ENCODE measurements at places on chromosomes 4 and X. TPM values are rescaled to one million over a fixed set of nuclear protein-coding genes. Genes with fewer than 3 reads are reported as not detected.
A peak's percentile ranks its signal among the peaks of the same experiment; 100 is the strongest.

DNA sequence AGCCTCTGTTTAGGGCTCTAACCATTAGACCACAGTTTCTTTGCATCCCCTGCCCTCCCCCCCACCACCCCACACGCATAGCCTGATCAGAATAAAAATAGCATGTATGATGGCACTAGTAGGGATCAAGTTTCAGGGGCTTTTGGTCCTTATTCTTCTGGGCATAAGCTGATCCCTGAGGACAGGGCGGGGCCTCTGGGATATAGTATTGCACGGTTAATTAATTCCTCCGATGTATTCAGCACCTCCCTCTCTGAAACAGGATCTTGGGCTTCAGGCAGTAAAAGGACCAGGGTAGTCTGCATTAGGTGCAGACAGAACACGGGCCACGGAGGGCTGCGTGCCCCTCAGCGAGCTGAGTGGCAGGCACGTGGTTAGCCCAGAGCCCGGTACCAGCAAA, 57.1 kb downstream of the ELF4 start:
- no peaks in the 10 kb centered on the region for H3K36me3 ChIP-seq
- H3K27me3 ChIP-seq: no peaks in the 10 kb centered on the region
- no peak overlapping the region for H3K4me3 ChIP-seq
- no peak for DNase-seq
- no peak overlapping the region for H3K27ac ChIP-seq

DNA sequence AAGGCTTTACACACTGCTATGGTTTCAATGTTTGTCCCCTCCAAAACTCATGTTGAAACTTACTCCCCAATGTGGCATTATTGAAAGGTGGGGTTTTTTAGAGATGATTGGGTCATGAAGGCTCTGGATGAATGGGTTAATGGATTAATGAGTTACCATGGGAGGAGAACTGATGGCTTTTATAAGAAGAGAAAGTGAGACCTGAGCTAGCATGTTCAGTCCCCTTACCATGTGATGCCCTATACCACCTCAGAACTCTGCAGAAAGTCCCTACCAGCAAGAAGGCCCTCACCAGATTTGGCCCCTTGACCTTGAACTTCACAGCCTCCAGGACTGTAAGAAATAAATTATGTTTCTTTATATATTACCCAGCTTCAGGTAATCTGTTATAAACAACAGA, 68.9 kb upstream of the CAPN6 start:
- no peak overlapping the region for H3K27ac ChIP-seq
- H3K4me1 ChIP-seq: no peaks in the 10 kb centered on the region
- H3K27me3 ChIP-seq: peaks cover 16% of the 10 kb centered on the region
- H3K36me3 ChIP-seq: no peaks in the 10 kb centered on the region
- DNase-seq: no peak
- H3K4me3 ChIP-seq: no peak overlapping the region

DNA sequence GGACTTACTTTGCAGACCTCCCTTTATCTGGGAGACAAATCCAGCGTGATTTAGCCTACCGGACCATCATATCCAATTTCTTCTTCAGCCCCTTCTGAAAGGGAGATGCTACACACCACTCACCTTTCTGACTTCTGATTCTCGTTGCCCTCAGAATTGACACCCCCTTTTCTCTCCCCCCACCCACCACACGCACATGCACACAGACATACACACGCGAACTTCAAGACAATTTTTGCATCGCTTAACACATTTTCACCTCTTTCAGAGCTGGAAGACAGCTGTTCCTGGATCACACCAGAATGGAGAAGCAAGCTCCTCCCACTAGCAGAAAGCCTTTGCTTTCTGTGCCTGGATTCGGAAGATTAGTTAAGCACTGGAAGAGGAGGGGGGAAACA, 1.0 kb upstream of the SNCA start:
- DNase-seq: no peak
- H3K4me3 ChIP-seq: peak overlapping the region; percentile 89
- no peak overlapping the region for H3K27ac ChIP-seq
- peaks cover 18% of the 10 kb centered on the region for H3K4me1 ChIP-seq

DNA sequence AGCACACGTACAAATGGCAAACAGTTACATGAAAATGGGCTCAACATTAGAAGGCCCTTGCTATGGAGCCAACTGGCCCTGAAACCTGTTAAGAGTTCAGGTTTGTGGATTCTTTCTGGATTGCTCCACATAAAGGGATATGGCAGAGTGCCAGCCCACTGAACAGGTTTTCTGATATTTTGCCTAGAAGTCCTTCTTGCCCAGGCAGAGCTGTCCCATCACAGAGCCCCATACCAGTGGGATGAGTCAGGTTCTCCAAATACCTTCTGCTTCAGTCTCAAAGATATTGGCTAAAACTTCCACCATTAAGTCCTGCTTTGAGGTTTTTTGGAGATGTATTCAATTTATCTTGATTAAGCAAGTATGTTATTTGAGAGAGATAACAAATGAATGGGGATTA, 146.8 kb upstream of the IL1RAPL2 start:
- no peaks in the 10 kb centered on the region for H3K4me1 ChIP-seq
- no peak for DNase-seq
- H3K27me3 ChIP-seq: no peaks in the 10 kb centered on the region

DNA sequence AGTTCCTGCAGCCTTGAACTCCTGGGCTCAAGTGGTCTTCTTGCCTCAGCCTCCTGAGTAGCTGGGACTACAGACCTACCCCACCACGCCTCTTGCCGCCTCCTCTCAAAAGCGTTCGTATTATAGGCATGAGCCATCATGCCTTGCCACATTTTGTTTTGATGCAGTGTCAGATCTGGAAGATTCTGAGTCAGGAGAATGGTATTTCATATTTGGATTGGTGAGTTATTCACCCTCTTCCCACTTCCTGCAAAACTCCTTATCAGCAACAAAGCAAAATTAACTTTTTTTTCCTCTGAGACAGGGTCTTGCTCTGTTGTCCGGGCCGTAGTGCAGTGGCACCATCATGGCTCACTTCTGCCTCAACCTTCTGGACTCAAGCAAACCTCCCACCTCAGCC, 29.6 kb downstream of the REST start:
- no peak overlapping the region for H3K4me3 ChIP-seq
- H3K27me3 ChIP-seq: no peaks in the 10 kb centered on the region
- H3K27ac ChIP-seq: peak overlapping the region; percentile 34
- peaks cover 4% of the 10 kb centered on the region for H3K36me3 ChIP-seq
- peaks cover 6% of the 10 kb centered on the region for H3K4me1 ChIP-seq
- DNase-seq: no peak

DNA sequence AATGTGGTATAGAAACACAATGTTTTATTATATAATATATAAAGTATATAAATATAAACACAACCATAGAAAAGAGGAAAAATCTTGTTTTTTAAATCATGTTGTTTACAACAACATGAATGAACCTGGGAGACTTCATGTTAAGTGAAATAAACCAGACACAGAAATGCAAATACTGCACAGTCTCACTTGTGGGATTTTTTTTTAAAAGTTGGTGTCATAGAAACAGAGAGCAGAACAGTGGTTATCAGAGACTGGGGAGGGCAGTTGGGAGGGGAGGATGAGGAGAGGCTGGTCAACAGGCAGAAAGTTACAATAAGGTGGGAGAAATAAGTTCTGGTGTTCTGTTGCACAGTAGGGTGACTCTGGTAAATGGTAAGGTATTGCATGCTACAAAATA, 57.1 kb downstream of the FREM3 start:
- no peak for DNase-seq
- H3K27me3 ChIP-seq: no peaks in the 10 kb centered on the region
- H3K4me3 ChIP-seq: no peak overlapping the region
- H3K4me1 ChIP-seq: no peaks in the 10 kb centered on the region
- H3K27ac ChIP-seq: no peak overlapping the region
- H3K36me3 ChIP-seq: peaks cover under 1% of the 10 kb centered on the region

Gene GPM6B
- total RNA-seq: not detected

GRCh38 chrX:112734290-112734689, 54.6 kb upstream of the LHFPL1 start:
- H3K4me3 ChIP-seq: no peak overlapping the region
- peaks cover 2% of the 10 kb centered on the region for H3K36me3 ChIP-seq
- H3K27me3 ChIP-seq: peaks cover 2% of the 10 kb centered on the region
- DNase-seq: no peak
- H3K4me1 ChIP-seq: peaks cover 4% of the 10 kb centered on the region

GRCh38 chrX:9539605-9540387, 74.9 kb downstream of the TBL1X start:
- H3K36me3 ChIP-seq: peaks cover 3% of the 10 kb centered on the region
- H3K27me3 ChIP-seq: no peaks in the 10 kb centered on the region
- no peak overlapping the region for H3K27ac ChIP-seq
- DNase-seq: no peak
- no peak overlapping the region for H3K4me3 ChIP-seq
- peaks cover 13% of the 10 kb centered on the region for H3K4me1 ChIP-seq

DNA sequence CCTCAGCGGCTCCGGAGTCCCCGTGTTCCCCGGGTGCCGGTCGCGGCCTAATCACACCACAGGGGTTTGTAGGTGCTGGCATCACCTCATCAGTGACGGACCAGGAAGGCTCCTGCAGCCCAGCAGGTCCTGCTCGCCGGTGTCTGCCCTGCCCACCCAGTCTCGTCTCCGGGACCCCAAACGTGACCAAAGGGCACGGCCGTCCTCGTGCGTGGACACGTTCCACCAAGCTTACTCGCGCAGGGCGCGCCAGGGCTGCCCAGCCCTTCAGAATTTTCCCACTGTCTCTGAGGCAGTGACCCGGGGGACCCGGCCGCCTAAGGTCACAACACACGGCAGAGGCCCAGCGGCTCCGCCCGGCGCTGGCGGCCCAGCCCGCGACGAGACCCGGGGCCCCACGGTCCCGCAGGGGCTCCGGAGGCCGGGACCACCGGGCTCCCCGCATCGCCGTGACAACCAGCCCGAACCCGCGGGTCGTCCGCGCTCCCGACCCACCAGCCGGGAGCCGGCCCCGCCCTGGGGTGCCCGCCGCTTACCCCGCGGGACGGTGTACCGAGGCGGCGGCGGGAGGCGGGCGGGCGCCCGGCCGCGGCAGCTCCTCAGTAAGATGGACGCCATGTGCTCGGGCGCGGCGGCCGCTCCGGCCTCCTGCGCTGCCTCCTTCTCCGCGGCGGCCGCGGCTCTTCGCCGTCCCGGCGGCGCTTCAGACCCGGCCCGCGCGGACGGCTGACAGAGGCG, 454 bp downstream of the LETM1 start:
- no peak for DNase-seq
- H3K4me1 ChIP-seq: peaks cover 27% of the 10 kb centered on the region
- H3K27ac ChIP-seq: peak overlapping the region; percentile 56
- H3K36me3 ChIP-seq: no peaks in the 10 kb centered on the region
- no peaks in the 10 kb centered on the region for H3K27me3 ChIP-seq

DNA sequence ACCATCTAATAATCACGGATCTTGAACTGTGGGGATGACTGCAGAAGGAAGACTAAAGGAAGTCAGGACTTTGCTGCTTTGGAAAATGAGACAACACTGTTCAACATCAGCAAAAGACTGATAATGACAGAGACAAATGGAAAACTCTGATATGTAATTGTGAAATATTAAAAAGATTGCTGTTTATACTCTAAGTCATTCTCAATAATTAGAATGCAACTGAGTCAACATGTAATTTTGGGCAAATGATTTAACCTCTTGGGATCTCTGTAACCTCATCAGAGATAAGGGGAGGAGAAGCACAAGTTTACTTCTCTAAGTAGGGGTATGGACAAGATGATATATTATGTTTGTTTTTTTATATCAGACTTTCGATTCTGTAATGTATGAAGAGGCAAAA, 121.9 kb downstream of the GASK1B start:
- no peak for DNase-seq
- H3K4me3 ChIP-seq: no peak overlapping the region
- H3K4me1 ChIP-seq: no peaks in the 10 kb centered on the region
- H3K27ac ChIP-seq: no peak overlapping the region

Gene SRPK3
- not detected for total RNA-seq
